Common myeloid progenitor, CD34-positive (primary cell): ENCODE measurements at places on chromosomes 1 and 21.
A peak's percentile ranks its signal among the peaks of the same experiment; 100 is the strongest.

DNA sequence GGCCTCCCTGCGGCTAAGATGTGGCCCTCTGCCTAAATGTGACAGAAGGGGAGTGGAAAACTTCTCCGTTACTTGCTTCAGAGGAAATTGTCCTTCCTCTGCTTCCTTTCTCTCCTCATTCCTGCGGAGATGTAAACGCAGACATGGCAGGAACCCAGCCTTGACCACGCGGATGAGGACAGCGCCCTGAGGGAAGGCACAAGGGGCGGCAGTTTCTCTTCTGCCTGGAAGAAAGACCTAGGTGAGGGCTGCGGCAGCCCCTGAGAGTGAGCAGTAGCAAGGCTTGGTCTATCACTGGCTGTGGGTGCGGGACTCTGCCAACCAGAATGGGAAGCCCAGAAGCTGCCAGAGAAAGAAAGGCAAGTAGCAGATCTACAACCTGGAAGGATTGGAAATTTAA, 14.0 kb upstream of the CTPS1 start:
- H3K27ac ChIP-seq: no peak overlapping the region
- H3K36me3 ChIP-seq: no peaks in the 10 kb centered on the region
- no peak for DNase-seq
- no peaks in the 10 kb centered on the region for H3K4me1 ChIP-seq

DNA sequence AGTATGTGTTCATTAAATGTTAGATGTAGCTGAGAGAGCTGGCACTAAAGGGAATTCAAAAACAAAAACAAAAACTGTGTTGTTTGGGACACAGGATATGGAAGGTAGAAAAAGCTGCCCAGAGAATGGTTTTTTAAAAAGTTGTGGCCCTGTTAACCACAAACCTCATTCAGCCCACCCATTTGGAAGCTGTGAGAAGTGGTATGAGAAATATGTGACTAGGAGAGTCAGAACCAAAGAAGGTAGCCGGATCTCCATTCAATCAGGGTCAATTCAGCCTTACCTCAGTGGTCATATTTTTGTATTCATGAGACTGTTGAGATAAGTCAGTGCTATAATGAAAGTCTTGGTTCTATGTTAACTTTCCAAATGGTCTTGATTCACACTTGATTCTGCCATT, 29.8 kb upstream of the CACYBP start:
- H3K4me1 ChIP-seq: peaks cover 41% of the 10 kb centered on the region
- no peak overlapping the region for H3K4me3 ChIP-seq
- no peaks in the 10 kb centered on the region for H3K36me3 ChIP-seq
- no peaks in the 10 kb centered on the region for H3K27me3 ChIP-seq
- no peak overlapping the region for H3K27ac ChIP-seq

DNA sequence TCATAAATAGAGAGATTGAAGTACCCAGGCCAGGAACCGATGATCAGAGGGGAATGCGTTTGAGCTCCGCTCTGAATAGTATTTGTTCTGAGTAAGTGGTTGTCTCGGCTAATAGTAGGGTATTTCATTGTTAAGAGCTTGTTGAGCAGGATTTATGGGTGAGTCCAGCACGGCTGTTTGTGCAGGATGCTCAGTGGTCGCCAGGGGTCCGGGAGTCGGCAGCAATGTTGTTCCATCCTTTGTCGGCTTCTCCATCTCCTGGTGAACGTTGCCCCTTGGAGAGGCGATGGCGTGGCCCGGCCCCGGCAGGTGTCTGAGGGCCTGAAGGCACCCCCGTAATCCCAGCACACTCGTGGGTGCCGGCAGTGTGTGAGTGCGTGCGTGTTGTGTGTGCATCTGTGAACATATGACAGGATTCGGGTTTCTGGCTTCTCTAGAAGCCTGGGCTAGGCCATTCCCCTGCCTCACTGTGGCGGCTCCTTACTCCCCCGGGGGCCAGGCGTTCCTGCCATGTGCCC, 160.8 kb upstream of the ARHGEF16 start:
- DNase-seq: no peak
- H3K4me3 ChIP-seq: no peak overlapping the region
- H3K36me3 ChIP-seq: no peaks in the 10 kb centered on the region
- H3K27ac ChIP-seq: no peak overlapping the region

- peak; percentile 25 for DNase-seq
- H3K36me3 ChIP-seq: no peaks in the 10 kb centered on the region
- no peaks in the 10 kb centered on the region for H3K27me3 ChIP-seq
- H3K4me3 ChIP-seq: no peak overlapping the region
- H3K4me1 ChIP-seq: no peaks in the 10 kb centered on the region
Observed at GRCh38 chr1:58436615-58437297, 109.8 kb downstream of the OMA1 start.

DNA sequence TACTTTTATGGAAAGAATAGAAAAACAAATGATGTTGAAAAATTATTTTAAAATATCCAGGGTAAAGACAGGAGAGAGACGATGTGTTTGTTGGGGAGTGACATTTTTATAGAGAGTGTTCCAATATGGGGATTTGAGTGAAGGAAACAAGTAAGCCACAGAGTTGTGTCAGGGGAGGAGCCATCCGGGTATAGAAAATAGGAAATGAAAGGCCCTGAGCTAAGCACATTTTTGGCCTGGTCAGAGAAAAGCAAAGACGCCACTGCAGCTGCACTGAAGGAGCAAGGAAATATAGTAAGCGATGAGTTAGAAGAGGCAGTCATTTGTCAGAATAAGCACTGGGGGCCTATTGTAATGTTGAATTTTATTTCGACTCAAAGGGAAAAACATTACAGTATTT, 107.3 kb upstream of the ADGRL4 start:
- H3K4me3 ChIP-seq: no peak overlapping the region
- H3K27ac ChIP-seq: no peak overlapping the region
- H3K4me1 ChIP-seq: no peaks in the 10 kb centered on the region
- H3K27me3 ChIP-seq: no peaks in the 10 kb centered on the region
- no peaks in the 10 kb centered on the region for H3K36me3 ChIP-seq
